ENCODE measurements at places on chromosomes 13 and 19.

DNA sequence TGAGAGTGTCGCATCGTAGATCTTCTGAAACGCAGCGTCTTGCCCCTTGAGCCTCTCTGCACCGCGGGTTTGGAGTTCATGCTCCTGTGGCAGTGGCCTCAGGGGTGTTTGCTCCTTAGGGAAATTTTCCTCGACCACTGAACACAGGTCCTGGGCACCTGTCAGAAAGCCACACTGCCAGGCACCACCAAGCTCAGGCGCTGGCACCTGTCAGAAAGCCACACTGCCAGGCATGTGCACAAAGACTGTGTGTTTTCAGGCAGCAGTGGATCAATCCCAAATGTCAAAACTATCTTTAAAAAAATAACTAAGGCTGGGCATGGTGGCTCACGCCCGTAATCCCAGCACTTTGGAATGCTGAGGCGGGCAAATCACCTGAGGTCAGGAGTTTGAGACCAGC is 87.1 kb downstream of the ATP11A start:
- DNase-seq, result no peak

DNA sequence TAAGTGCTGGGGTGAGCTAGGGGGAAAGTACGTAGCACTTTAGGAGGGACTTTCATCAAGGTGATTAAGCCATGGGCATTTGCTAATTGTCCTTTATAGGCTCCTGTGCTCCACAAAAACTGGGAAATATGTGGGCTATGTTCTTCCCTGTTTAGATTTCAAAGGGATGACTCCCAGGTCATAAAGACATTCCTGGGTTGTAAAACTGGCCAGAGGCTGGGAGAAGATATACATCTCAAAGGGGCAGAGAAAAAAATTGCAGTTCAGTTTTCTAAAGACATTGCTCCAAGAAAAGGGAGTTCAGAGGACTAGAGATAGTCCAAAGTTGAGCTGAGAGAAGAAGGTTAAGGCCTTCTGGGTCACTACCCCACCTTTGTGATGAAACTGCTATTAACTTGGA is 204.8 kb downstream of the MYO16 start:
- DNase-seq, result no peak

GRCh38 chr13:72853000-72853399 is 71.1 kb downstream of the PIBF1 start:
- DNase-seq, result no peak

GRCh38 chr19:12453495-12453894 is 12.7 kb upstream of the ZNF443 start:
- DNase-seq, result no peak

DNA sequence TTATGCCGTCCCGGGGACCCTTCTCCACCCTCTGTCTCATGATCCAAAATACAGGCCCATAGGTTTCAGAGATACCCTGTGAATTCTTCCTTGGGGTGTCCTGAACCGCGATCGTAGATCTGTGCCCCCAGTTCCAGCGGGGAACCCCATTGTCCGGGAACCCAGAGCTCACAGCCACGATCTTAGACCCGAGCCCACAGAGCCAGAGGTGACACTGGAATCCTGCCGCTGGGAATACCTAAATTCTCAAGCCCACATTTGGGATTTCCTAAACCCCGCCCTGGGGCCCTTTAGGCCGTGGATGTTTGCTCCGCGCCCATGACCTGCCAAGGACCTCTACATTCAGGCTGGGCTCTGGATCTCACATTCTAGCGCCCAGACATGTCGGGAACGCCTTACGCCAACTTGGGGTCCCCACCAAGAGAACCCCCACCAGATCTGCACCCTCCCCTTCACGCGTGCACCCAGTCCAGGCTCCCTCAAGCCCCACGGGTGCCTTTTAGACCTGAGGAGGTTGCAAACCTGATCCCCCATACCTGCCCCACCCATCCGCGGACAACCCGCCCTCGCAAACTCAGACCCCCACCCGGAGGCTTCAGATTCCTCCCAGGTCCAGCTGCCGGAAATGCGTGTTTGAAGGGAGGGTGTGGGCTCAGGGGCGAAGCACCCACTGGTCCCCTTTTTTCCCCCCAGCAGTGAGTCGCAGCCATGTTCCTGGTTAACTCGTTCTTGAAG is 605 bp downstream of the CAPNS1 start:
- peak; percentile 22 for DNase-seq

DNA sequence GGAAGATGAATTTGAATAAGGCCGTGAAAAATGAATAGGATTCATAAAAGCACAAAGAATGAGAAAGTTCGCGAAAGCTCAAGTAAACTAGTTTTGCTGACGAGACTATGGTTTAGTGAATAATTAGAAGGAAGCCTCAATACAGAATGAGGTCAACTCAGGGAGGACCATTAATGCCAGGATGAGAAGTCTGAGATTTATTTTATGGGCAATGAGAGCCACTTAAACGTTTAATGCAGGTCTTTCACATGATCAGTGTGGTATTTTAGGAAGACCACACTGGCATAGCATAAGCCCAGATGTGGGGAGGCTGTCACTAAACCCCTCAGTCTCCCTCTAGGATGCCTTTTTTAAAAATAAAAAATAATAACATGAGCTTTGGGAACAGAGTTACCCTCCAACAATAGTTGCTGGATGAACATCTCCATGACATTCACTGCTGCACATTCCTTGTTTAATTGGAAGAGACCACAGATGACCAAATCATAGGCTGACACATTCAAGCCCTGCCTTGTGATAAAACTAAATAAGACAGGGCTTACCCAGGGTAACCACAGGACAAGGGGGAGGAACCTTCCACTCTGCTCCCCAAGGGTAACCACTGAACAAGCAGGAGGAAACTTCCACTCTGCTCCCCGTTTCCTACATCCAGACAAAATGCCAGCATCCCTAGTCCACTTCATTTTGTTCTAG is 43.6 kb upstream of the LSM14A start:
- no peak for DNase-seq

- DNase-seq, result no peak
Measured at GRCh38 chr19:28961772-28962500, 251.0 kb downstream of the UQCRFS1 start.

DNA sequence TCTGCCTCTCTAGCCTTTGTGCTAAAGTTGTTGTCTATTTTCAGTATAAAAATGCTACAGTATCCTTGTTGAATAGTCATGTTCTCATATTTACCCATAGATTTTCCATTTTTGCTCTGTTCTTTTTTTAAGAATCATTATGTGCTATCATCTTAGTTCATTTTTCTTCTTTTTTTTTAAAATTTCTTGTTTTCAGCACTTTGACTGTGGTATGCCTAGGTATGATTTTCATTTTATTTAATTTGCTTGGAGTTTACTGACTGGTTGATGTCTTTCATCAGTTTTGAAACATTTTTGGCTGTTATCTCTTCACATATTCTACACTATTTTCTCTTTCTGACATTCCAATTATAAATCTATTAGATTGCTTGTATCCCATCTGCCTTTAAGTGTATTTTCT is 192.9 kb downstream of the PDS5B start:
- DNase-seq, result no peak

DNA sequence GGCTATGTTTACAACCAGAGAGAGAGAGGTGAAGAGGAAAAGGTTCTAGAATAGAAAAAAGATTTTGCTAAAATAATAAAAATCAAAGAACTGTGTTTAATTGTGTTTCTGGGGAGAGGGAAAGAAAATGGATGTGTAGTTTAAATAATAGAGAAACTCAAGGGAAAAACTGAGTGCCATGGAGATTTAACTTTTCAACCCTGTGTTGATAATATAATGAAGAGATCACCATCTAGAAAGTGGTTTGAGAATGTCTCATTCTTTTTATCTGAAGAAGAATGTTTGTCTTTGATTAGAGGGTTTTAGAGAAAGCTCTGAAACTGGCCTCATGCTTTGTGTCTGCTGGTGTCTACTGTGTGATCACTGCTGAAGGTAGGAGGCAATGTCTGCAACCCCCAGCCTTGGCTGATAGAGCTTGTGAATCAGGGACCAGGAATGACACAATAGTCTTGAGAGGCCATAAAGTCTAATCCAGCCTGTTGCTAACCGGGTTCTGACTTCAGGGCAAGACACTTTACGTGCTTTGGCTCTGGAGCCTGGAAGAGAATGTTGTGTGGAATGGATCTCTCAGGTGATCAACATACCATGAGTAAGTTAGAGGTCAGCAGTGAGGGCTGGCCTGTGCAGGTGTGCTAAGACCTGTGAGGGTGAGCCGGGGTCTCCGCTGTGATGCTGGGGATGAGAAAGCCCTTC is 5.4 kb downstream of the COL4A2 start:
- no peak for DNase-seq

DNA sequence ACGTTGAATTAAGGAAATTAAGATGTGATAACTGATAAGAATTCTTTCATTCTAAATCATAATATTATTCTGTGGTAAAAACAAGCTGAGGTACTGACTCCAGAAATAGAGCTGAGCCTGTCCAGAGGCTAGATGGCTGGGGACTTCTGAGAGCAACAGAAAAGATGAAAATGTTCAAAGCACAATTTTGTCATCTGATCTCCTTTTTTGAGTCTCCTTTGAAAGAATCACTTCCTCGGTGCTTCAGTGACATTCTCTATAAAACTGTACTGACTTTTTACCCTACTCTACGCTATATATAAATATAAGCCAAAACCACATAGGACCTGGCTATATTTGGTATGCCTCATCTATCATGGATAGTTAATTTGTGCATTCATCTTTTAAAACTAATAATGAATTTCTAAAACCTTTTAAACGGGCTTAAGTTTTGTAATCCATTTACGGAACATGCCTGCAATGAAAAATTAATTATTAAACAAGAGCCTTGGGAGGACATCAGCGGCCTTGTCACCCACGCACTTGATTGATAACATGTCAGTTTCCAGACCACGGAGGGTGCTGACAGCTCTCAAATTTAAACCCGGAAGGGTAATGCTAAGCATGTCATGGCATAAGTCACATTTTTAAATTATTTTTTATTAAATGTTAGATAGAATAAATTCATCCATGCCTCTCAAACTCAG is 235.5 kb downstream of the PCDH9 start:
- DNase-seq, result no peak

GRCh38 chr19:19026299-19026971 is 6.9 kb downstream of the SUGP2 start:
- DNase-seq, result no peak

DNA sequence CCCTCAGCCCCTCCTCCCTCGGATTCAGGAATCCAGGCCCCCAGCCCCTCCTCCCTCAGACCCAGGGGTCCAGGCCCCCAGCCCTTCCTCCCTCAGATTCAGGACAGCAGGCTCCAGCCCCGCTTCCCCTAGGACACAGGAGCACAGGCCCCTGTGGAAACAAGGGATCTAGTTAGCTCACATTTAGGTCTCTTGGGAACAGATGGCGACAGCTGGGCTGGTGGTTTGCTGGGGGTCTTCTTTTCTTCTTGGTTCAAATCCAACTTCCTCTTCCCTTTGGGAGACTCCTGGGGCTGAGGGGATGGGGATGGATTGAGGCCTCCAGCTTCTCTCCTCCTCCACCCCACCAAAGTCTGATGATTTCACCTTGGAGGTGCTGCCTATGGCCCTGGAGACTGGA is 19.6 kb downstream of the ZNF575 start:
- no peak for DNase-seq

- DNase-seq, result no peak
Measured at GRCh38 chr19:43527860-43528622, 1.0 kb upstream of the ETHE1 start.

DNA sequence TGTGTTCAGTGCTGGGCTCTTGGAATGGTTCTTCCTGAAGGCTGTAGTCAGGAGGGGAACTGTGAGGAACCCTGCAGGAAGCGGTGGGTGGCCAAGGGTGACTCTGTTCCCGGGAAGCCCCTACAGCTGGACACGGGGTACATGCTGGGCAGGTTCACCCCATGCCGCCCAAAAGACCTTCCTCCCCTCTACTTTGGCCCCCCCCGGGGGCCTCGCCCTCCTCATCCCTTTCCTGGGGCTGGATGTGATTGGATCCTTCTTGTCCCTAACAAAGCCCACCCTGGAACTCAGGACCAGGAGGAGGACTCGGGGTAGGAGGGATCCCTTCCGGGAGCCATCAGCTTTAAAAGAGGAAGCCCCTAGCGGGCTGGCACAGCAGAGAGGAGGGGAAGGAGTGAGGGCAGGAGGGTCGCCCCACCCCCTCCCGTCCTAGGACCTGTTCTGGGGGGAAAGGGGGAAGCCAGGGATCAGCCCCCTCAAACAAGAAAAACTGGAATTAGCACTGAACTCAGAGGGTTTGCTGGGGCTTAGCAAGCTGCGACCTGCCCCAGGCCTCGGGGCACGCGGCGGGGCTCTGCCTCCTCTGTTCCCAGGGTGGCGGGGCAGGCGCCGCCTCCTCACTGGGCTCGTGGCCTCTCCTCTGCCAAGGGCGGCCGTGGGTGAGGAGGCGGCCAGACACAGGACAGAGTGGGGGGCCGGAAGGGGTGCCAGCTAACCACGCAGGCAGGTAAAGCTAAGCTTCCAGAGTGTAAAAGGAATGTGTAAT is 4.0 kb downstream of the CEBPA start:
- DNase-seq, result no peak

GRCh38 chr19:39074205-39074692 is 9.9 kb upstream of the ACP7 start:
- no peak for DNase-seq

GRCh38 chr13:42574011-42574410 is at the start of gene TNFSF11:
TSS of gene TNFSF11 (plus strand) at chr13:42574152. CDS start at chr13:42574304, 152 bp downstream.
- DNase-seq, result no peak

DNA sequence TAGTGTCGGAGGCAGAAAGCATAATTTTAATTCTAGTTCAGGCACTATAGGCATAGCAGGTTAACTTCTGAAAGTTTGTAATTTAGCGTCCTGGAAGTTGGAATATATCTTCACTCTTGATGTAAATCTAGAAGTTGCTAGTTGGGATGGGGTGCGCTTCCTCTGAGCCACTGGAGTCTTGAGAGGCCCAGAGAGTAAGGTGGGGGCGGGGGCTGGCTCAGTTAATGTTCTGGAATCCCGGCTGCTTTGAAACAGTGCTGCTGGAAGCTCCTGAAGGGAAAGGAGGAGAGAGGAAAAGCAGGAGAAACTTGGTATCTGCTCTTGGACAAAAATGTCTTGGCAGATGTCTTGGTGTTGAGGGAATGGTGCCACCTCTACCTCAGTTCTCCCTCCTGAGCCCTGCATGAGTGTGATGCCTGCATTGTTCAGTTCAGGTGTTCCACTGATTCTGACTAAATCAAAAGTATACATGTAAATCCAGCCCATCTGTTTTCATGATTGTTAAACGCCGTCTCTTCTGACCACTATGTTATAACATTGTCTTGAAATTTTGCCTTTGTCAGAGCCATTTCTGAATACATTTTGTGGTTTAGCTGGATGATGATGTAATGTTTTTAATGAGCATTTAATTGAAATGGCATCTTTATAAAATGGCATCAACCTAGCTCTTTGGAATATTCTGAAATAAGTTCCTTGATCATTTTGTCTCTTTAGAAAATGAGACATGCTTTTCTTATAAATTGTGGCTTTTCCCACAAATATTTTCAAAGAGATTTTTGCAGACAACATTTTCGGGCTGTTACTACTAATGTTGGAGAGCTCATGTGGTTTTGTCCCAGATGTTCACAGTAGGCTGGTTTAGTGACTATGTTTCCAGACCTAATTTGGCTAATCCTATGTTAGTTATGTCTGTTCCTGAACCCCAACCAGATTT is 202.7 kb downstream of the SHISA2 start:
- DNase-seq, result no peak

GRCh38 chr13:48009284-48009683 is 8.2 kb upstream of the SUCLA2 start:
- DNase-seq, result no peak
